ENCODE measurements at places on chromosomes 1 and 21.

DNA sequence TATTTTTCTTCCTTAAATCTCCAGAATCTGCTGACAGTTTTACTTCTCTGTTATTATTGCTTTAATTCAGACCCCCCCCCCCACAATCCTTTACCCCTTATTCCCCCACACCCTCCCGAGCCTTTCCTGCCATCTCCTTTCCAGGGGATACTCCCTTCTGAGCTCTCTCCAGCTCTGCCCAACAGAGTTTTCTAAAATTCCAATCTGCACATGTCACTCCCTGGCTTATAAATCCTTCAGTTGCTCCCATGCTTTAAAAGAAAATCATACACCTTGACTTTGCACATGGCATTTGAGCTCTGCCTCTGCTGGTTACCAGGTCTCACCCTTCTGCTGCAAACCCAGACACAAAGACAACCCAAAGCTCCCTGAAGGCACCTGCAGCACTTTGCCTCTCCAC is 11.7 kb upstream of the EPS8L3 start:
- DNase-seq = no peak

DNA sequence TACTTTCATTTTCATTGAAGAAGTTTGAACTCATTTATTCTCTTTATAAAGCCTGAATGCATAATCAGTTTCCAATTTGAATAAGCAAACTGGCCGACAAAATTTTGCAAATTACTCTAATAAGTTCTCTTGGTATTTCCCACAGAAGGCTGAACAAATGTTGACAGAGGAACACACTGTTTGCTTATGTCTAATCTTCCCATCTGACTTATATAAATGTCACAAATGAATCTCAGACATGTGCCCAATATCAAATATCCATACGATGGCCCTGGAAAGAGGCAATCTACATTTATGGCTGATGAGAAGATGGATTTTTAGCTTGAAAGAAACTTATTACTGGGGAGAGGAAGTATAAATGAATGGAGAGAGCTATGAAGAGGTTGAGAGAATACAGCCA is 380.6 kb upstream of the ZRANB2 start:
- DNase-seq = no peak

DNA sequence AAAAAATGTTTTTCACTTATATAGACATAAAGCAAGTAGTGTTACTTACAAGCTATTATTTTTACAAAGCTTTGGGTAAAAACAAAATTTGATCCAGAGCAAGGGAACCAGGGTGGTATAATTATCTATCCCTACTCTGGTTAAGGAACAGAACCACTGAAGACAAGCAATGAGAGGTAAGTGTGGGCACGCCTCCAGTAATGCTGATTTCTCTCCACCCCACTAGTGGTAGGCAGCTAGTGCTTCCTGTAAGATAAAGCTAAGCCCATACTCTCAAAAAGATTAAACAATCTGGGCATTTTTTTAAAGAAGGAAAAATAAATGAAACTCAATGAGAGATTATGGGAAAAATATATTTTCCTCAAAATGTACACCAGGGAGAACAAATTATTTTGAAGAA is 22.1 kb downstream of the TFB2M start:
- DNase-seq = no peak

GRCh38 chr1:76425201-76426145 is 350.9 kb downstream of the ST6GALNAC3 start:
- DNase-seq = no peak

- DNase-seq = no peak
Measured at GRCh38 chr1:38093569-38094520, 47.3 kb upstream of the POU3F1 start.

Measured in stimulated activated CD8-positive, alpha-beta memory T cell treated with anti-CD3 and anti-CD28 coated beads, Interleukin-4, amount 100 ng/mL, for 1 hour (primary cell).